ENCODE measurements at places on chromosomes 12 and 14.

- DNase-seq: no peak
Observed at GRCh38 chr12:69068448-69068847, 135.5 kb upstream of the CPM start.

DNA sequence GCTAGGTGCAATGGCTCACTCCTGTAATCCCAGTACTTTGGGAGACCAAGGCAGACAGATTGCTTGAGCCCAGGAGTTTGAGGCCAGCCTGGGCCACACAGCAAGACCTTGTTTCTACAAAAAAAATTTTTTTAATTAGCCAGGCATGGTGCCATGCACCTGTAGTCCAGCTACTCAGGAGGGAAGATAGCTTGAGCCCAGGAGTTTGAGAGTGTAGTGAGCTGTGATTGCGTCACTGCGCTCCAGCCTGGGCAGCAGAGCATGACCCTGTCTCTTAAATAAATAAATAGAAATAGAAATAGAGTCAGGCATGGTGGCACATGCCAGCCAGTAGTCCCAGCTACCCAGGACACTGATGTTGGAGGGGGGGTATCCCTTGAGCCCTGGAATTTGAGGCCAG is 36.7 kb upstream of the CLIP1 start:
- no peak for DNase-seq

- DNase-seq: peak; percentile 76
Observed at GRCh38 chr14:62209287-62209899, 447.2 kb downstream of the SNAPC1 start.

DNA sequence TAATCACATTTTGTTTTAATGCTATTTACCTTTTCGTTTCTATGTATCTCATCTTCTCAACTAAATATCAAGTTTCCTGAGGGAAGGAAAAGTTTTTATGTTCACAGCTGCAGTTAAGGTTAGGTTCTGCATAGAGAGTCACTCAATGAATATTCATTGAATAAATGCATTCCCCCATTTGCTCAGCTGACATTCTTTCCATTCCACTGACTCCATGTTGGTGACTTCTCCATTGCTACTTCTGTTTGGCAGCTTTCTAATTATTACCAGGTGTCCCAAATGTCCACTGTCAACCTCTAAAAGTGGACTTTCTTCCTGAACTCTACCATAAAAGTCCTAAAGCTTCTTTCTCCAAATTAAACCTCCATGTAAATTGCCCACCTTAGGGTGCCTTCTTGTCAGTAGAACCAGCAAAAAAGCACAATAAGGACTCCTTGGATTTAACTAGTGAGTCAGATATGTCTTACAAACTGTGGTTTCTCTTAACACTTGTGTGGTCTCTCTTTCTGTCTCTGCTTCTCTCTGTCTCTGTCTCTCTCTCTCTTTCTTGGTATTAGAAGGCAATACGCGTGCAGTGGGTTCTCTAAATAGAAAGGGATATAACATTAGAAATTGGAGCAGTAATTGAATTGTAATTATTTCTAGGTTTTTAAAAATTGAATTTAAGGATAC is 85.9 kb downstream of the TMEM117 start:
- peak; percentile 12 for DNase-seq

GRCh38 chr14:69605738-69606137 is 5.7 kb upstream of the SUSD6 start:
- no peak for DNase-seq

- DNase-seq: peak; percentile 86
Observed at GRCh38 chr12:54853933-54854538, at the start of gene MUCL1. Gene MUCL1 (plus strand): TSS chr12:54854516. CDS start chr12:54854583, 67 bp downstream.

- DNase-seq: peak; percentile 58
Observed at GRCh38 chr12:66129934-66130266, 650 bp downstream of the LLPH start.

DNA sequence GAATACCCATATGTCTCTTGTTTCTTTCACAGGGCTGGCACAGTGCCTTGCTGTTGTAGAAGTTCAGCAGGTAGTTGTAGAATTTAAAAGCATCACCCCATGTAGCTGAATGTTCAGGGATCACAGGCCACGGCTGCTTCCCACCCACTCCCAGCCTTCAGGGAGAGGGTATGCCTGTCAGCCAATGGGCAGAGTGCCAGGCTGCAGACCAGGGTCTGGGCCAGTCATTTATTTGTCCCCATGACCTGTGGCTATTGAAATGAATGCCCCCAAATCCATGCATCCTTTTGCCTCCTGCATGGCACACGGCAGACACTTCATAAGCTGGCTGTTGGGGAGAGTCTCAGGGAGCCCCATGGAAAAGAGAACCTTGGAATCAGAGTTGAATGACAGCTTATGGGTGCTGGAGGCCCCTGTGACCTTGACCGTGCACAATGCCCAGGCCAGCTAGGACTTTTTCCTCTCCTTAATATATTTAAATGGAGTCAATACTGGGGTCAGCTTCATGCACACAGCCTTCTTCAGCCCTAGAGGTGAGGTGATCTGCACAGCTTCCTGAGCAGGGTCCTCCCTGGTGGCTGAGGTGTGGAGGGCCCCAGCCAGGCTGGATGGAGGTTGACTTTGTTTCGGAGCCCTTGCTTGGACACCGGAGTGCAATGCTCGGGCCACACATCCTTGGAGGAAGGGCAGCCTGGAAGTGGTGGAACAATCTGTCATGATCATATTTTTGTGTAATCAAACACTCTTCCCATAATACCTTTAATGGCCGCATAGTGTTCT is 45.3 kb downstream of the PRMT8 start:
- no peak for DNase-seq

GRCh38 chr12:116513944-116514343 is 45.2 kb upstream of the MAP1LC3B2 start:
- DNase-seq: no peak

GRCh38 chr12:53252349-53252916 is 15.7 kb upstream of the ESPL1 start:
- peak; percentile 24 for DNase-seq

GRCh38 chr12:2796187-2796666 is 1.5 kb downstream of the FKBP4 start:
- DNase-seq: no peak

GRCh38 chr14:81655423-81656314 is 122.0 kb upstream of the SEL1L start:
- no peak for DNase-seq

Measured in choroid plexus epithelial cell (primary cell).